ENCODE measurements at places on chromosomes 5 and 9.
A peak's percentile ranks its signal among the peaks of the same experiment; 100 is the strongest.

DNA sequence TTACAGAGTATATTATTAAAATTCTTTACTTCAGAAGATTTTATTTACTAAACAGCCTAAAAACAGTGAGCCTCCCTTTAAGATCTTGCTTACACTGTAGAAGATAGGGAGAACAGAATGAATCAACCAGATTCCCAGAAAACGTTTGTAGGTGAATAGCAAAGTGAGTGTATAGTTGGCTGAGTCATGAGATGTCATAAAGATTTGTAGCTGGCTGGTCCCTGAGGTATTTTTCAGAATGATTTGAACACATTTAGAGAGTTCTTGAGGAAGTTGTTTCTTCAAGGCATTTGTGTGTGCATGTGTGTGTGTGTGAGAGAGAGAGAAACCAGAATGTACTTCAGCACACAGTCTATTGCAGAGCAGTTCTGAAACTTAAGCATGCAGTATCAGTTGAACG lies 159.4 kb upstream of the PRR16 start:
- no peak for DNase-seq

GRCh38 chr9:113380869-113381378 lies 4.1 kb upstream of the HDHD3 start:
- no peak for DNase-seq

- DNase-seq = peak; percentile 15
Observed at GRCh38 chr5:109354761-109355160, 55.0 kb downstream of the PJA2 start.

DNA sequence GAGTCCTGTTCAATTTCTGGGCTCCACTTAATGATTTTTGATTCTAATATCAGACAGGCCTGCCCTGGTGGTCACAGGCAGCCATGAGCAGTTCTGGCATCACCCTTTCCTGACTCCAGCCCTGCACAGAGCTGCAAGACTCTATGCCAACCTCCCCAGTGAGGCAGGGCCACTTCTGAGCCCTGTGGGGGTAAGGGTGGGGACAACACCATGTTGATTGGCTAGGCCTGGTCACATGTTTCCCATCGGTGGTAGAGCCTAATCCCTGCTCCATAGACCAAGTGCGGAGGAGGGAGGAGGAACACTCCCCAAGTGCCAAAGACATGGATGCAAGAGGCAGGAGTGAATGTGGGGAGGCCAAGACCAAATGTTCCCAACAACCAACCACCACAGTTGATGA lies 134.6 kb downstream of the PHF2 start:
- no peak for DNase-seq

DNA sequence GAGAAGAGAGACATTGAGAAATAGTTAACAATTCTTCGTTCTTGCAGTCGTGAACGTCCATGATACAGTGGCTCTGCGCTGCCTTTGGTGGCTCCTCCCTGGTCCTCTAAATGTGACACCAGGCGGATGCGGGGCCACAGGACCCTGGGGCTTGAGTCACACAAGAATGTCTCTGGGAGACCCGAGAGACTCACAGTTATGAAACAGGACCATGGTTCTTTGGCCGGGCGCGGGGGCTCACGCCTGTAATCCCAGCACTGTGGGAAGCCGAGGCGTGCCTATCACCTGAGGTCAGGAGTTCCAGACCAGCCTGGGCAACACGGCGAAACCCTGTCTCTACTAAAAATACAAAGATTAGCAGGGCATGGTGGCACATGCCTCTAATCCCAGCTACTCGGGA lies 767 bp upstream of the ZDHHC11 start:
- DNase-seq = no peak

GRCh38 chr9:90201766-90202165 lies 440.9 kb downstream of the DIRAS2 start:
- no peak for DNase-seq

DNA sequence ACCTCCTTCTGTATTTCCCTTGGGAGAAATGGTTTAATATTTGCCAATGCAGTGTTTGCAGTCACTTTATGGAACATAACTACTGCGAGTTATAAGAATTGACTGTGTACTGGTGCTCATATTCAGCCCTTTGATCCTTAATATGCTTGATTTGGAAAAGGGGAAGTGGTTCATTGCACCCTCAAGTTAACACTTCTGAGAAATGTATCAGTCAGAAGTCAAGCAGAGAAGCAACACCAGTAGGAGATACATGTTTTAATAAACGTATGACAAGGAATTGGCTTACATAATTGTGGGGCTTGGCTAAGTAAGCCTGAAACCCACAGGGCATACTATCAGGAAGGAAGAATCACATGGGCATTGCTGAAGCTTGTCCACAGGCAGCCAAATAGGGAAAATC lies 131.0 kb upstream of the SPRY4 start:
- no peak for DNase-seq

DNA sequence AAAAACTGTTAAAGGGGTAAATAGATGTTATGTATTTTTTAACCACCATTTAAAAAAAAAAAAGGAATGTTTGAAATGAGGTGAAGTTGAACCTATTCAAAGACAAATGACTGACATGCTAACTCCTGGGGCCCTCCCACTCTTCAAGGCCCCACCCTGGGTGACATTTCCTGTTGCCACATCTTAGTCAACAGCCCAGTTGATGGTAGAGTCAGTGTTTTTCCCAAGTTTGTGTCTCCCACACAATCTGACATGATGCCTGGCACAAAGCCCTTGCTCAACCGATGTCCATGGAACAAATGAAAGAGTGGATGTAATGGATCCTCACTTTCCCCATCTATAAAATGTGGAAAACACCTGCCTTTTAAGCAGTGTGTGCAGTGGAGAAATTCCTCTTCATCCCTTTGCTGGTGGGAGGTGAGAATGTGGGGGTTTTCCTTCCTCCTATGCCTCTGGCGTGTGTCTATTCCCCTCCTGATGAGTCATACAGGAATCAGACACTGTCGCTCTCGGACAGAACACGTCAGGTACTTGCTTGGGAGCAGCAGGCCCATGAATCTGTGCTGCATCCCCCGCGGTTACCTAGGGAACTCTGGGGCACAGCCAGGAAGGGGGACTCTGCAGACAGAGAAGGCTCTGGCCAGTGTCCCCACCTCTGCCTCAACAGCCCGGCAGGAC lies 13.7 kb upstream of the ADRA1B start:
- no peak for DNase-seq

DNA sequence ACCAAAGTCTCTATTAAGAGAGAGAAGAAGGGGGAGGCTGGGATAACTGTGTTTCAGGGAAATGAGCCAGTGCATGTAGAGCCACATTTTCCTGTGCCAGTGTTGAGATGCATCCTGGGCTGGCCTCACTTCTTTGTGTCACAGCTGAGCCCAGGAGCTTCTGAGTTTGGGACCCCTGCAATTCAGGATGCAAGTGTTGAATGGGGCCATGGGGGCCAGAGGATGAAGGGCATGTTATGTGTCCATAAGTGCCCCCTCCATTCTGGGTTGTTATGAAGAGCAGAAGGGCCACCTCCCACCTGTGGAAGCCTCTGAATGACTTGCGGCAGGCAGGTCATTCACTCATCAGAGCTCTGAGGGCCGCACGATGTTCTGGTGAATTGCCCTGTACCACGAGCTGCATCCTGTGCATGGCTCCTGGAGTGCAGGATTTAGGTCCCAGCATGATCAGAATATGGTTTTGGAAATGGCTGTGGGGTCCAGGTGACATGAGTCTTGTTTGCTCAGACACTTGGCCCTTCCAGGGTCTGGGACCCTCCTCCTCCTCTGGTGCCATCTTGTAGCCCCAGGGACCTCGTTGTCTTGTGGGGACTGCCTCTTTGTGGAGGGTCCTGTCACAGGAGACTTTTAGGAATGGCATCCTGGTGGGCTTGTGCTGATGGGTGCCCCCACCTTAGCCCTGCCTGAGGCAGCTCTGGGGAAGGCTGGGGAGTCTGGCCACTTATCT lies 115.4 kb upstream of the PITX1 start:
- no peak for DNase-seq

DNA sequence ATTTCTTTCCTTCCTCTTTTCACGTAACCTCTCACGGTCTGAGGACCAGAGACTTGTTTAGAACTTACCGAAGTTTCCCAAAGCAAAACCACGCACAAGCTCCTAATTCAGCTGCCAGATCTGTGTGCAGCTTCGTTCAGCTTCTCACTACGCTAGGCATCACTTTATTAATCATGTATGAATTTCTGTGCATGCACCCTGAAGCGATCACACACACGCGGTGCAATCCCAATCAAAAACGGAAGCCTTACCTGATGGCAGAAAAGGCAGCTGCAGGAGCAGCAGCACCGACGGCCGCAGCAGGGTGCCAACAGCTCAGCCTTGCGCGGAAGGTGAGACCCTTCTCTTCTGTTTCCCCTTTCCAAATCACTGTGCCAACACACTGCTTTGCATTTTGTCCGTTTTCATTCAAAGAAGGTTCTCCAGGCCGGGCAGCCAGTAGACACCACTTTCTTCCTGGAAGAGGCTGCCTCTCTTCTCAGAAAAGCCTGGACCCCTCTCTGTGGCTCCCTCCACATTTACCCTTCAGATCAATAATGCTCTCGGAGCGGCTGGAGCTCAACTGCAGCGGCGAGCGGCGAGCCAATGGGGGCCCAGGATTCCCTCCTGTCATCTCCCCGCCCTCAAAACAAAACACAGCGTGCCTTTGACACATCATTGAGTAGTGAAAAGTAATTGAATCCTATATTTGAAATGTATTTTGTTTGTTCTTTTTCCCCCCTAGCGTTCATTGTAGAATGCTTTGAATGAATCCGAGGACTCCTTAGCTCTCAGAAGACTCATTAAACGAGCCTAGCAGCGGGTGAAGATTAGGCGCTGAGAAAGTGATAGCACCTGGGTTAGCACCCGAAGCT lies at the start of gene CDH12:
Gene CDH12 (minus strand): TSS at position 538 of the 854 bp plus-strand sequence.
- peak; percentile 58 for DNase-seq

DNA sequence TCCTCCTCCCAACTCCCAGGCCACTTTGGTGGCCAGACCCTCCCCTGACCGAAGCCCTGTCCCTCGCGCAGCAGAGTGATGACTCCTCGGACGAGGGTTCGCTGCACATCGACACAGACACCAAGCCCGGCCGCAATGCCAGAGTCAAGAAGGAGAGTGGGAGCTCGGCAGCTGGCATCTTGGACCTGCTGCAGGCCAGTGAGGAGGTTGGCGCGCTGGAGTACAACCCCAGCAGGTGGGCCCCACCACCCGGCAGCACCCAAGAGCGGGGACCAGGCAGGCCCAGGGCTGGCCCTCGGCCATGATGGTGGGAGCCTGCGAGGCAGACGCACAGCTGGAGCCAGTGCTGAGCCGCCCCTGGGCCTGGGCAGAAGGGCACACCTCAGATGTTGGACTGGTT lies 90.6 kb downstream of the PHF2 start:
- DNase-seq = no peak

DNA sequence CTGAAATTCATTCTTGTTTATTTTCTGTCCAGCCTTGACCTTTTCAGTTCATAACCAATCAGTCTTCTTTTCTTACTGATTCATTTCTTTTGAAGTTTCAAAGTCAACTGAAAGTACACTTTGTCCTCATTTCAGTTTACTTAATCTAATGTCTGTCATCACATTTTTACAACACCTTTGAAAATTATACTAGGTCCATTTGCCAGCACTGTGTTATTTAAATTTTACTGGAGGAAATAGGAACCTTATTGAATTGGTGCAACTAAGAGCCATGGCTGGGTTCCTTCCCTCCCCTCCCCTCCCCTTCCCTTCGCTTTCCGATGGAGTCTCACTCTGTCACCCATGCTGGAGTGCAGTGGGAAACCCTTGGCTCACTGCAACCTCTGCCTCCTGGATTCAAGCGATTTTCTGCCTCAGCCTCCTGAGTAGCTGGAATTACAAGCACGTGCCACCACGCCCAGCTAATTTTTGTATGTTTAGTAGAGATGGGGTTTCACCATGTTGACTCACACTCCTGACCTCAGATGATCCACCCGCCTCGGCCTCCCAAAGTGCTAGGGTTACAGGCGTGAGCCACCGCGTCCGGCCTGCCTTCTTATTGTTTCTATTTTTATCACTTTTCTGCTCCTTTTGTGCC lies 6.3 kb downstream of the RMI1 start:
- no peak for DNase-seq

DNA sequence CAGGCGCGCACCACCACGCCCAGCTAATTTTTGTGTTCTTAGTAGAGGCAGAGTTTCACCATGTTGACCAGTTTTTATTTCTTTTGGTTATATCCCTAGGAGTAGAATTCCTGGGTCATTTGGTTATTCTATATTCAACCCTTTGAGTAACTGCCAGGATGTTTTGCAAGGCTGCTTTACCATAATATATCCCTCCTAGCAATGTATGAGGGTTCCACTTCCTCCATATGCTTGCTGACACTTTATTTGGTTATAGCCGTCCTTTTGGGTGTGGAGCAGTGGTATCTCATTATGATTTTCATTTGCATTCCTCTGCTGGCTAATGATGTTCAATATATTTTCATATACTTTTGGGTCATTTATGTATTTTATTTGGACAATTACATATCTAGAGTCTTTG lies 81.2 kb downstream of the RAB24 start:
- no peak for DNase-seq

DNA sequence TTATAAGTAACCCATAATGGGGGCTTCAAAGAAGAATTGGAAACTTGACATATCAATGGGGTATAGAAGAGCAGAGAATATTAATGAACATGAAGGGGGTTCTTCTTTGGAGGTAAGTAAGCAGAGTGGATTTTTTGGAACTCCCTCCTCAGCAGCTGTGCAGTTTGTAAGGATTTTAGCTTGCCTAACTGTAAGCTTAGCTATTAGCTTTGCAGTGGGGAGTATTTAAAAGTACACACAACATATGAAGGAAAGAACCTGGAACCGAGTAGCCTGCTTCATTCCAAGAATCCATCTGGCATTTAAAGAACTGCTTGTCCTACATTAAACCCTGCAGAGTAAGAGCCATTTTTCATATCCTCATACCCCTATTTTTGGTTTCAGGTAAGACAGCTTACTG lies 2.2 kb upstream of the PBX3 start:
- DNase-seq = no peak

DNA sequence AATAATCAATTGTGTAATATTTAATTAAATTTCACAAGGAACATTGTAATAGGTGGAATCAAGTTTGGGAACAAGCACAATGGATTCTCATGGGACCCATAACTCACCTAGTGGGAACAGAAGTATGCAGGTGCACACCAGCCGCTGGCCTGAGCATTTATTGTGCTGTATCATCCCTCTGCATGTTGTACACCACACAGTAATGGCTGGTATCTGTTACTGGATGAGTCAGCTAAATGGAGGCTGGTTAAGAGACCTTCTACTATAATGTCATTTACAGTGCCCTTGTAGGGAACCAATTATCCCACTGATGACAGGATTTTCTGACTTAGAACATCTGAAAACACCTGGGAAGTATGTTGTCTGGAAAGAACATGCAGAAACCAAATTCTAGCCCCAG lies 3.2 kb upstream of the MAP3K1 start:
- no peak for DNase-seq

DNA sequence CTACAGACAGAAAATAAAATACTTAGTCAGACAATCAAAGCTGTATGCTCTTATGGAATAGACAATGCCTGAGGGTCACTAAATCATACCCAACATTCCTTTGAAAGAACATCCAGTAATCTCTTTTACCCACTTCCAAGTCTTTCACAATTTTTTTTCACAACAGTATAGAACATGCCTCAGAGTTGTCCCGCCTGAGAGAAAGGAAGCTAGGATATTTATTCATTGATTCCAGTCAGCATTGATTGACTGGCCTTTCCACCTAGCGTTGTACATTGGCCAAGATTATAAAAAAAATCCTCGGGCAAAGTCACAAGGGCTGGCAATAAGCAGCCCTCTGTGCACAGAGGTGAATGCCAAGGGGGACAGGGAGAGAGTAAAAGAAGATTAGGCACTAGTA lies 318.1 kb upstream of the PIK3R1 start:
- no peak for DNase-seq

- no peak for DNase-seq
Observed at GRCh38 chr9:131815970-131816873, 76.3 kb upstream of the RAPGEF1 start.

Data from right kidney (tissue), 9 donors.